Lung microvascular endothelial cell (primary cell): ENCODE measurements at places on chromosomes 11 and 22. TPM values are rescaled to one million over a fixed set of nuclear protein-coding genes. Genes with fewer than 3 reads are reported as not detected.

- peak; percentile 37 for DNase-seq
These were observed 429 bp downstream of the VEGFB start for GRCh38 chr11:64234647-64235379.

GRCh38 chr22:37122598-37123180 lies 13.2 kb upstream of the TMPRSS6 start:
- no peak for DNase-seq

GLYATL1 gene
- not detected in 2 replicates for total RNA-seq

DNA sequence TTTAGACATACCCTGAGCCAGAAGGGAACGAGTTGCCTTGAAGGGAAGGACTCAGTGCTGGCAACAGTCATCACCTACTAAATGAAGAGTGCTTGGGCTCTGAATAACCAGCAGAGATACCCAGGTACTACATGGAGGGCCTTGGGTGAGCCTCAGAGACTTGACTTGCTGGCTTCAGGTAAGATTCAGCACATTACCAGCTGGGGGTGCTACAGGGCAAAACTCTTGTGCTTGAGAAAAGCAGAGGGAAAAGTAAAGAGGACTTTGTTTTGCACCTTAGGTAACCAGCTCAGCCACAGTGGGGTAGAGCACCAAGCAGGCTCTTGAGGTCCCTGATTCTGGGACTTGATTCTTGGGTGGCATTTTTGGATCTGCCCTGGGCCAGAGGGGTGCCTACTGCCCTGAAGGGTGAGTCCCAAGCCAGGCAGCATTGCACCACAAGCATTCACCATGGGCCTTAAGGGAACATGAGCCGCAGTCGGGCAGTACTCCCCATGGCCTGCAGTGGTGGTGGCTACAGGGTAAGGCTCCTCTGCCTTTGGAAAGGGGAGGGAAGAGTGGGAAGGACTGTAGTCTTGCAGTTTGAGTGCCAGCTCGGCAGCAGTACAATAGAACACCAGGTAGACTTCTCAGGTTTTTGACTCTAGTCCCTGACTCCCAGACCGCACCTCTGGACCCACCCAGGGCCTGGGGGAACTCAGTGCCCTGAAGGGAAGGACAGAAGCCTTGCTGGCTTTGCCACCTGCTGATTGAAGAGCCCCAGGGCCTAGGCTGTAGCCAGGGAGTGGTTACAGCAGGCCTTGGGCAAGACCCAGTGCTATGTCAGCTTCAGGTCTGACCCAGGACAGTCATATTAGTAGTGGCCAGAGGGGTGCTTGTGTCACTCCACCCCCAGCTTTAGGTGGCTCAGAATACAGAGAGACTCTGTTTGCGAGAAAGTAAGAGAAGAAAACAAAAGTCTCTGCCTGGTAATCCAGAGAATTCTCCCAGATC lies 22.7 kb upstream of the PLEKHA7 start:
- DNase-seq, result peak; percentile 6

TRIM49 gene
- total RNA-seq, result not detected in 2 replicates

DNA sequence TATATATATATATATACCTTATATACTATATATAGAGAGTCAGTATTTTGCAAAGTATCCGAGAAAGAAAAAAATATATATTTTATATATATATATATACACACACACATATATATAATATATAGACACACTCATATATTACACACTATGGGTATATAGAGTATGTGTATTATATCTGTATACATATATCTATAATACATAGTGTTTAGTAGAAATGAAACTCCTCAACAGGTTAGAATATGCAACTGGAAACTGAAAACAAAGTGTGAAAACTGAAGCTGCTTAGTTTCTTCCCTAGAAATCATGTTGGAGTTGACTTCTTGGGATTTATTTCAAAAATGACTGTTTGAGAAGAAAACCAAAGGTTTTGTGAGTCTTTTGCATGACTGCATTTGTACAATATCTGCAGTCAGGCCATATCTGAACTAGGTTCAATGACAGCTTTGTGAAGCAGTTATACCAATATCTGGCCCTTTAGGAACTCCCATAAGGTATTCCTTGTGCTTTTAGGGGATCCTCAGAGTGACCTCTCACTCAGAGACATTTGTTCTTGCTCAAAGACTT lies 284.1 kb downstream of the CASP12 start:
- no peak for DNase-seq

- DNase-seq, result no peak
These were observed 53.4 kb upstream of the WNT7B start for GRCh38 chr22:46030231-46030880.

DNA sequence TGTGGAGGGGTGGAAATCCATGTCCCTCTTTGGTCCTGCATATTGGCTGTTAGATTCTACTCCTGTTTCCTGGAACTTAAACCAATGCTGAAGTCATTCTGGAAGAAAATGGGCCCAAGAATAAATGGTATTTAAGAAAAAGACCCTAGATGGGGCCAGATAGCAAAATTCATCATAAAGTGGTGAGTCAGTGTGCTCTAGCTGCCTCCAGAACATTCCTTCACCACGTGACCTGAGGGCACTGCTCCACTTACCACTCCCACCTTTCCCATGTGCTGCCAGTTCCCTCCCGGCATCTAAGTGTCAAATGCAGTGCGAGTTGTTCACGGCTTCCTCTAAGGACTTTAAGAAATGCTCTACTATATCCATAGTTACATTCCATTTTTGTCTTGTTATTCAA lies 30.9 kb upstream of the NAP1L4 start:
- peak; percentile 30 for DNase-seq

CCS gene
- 21.2 and 25.5 TPM in 2 replicates for total RNA-seq

DNA sequence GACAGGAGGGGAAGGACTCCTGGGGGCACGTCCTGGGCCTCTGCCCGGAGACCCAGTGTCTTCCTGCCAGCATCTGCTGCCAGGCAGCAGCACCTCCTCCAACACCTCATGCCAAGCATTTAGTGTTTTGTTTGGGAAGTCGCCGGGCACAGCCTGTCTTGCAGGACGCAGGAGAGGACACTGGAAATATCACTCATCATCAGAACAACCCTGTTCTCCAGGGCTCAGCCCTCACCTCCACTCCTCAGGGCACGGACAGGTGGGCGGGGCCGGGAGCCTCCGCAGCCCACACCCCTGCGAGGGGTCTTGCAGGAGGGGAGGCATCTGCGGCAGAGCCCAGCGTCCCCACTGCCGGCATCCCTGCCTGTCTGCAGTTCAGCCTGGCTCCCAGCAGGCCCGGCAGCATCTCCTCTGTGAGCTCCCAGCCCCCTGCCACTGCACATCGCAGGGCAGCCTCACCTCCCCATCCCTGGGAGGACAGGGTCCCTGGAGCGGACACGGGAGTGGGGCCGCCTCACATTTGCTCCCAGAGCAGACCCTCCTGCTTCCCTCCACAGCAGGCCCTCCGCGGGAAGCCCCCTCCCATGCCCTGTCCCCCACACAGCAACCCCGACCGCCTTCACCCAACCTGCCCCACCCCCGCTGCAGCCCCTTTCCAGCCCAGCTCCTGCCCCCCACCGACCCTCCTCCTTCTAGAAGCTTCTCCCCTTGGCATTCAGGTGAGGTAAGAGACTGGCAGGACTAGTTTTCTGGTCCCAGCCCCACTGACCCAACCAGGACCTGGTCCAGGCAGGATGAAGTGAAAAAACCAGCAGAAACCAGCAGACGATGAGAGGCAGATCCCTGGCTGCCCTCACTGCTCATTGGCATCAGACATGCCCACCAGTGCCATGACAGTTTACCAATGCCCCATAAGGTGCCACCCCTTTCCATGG lies 72.7 kb downstream of the BRD1 start:
- no peak for DNase-seq

TEAD1 gene
- total RNA-seq, result 13.9 and 22.8 TPM in 2 replicates

SMC1B gene
- total RNA-seq, result not detected in 2 replicates

GRCh38 chr11:72831521-72832300 lies 17.5 kb downstream of the ATG16L2 start:
- peak; percentile 88 for DNase-seq

DNA sequence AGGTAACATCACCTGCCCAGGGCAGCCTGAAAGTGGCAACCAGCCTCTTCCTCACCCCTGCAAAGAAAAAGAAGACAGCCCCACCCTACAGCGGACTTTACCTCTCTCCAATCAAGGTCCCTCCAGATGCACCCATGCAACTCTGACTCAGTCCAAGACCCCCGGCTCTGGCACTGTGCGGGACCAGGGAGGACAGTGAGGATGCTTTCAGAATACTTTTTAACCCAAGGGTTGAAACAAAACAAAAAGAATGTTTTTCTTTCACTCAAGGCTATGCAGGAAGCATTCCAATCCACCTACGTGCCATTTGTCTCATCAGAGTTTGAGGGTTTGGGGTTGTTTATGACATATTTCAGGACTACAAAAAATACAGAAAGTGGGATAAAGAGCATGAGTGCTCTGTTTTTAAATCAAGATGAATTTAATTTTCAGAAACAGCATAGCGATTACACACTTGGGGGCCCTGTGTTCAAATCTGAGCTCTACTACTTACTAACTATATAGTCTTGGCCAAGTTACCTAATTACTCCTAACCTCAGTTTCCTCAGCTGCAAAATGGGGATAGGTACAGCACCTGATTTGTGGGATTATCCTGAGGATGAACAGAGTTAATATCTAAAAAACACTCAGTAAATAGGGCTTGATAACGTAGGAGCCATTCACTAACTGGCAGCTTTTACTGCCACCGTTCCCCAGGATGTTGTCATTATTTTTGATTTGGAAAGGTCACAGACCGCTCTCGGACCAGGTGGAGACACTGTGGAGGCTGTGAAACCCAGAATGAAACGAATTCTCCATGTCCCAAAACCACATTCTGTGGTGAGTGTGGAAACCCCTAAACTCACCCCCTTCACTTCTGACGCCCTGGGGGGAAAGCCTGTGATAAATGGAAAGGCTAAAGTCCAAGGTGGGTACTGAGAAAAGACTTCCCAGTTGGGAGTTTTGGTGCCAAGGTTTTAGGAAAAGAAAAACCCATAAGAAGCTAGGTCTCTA lies 5.6 kb downstream of the PLAAT3 start:
- DNase-seq, result peak; percentile 29

KLHL22 gene
- total RNA-seq, result 13.1 and 13.7 TPM in 2 replicates

GRCh38 chr22:37193629-37194191 lies 5.7 kb upstream of the C1QTNF6 start:
- DNase-seq, result no peak

DNA sequence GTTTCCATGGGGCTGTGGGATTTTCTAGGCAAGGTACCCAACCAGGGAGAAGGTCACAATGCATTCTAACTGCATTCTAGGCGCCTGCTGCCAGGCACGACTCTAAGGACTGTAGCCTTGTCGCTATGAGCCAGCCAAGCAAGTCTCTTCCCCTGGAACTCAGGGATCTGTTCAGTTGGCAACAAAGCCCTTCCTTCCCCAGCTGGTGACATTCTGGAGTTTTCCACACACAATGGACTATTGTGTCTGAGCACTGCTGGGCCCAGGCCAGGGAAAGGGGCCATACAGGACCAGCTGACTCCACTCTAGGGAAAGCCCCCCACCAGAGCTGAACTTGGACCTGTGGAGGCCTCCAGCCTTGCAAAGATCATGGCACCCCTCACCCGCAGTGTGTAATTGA lies 116.8 kb downstream of the RRAS2 start:
- DNase-seq, result no peak

DNA sequence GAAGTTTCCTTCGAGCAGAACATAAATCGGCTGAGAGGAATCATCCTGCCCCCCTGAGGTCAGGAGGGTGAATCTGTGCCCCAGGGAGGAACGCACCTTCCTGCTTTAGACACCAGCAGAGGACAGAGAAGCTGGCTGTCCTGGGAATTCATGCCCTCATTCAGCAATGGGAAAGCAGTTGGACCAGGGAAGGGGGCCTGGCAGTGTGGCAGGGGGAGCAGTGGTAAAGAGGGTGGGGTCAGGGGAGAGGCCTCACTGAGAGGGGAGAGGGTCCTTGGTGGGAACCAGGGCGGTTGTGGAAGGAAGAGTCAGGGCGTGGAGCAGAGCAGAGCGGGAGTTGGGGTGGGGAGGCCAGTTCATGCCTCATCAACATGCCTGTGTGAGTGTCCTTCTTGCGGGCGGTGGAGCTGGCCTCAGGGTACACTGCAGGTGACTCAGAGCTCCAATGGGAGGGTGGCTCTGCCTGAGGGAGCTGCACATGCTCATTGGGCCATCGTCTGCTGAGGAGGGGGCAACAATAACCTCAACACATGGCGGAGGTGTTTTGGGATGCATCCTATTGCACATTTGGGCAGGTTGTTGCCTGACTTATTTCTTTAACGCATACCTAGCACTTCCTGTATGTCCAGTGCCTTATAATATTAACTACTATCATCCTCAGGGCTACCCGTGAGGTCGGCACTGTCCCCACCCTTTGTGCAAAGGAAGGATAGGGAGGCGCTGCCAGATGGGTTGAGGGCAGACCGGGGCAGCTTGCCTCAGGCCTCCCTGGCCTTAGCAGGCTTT lies 23.2 kb downstream of the MED15 start:
- no peak for DNase-seq

CEP126 gene
- total RNA-seq, result 0.40 and 0.65 TPM in 2 replicates

DERL3 gene
- total RNA-seq, result 0.40 and 0.44 TPM in 2 replicates

GRCh38 chr11:48025984-48026340 lies 45.6 kb downstream of the PTPRJ start:
- no peak for DNase-seq

OR56A1 gene
- not detected in 2 replicates for total RNA-seq

PIWIL4 gene
- 0.65 and 0.79 TPM in 2 replicates for total RNA-seq

DNA sequence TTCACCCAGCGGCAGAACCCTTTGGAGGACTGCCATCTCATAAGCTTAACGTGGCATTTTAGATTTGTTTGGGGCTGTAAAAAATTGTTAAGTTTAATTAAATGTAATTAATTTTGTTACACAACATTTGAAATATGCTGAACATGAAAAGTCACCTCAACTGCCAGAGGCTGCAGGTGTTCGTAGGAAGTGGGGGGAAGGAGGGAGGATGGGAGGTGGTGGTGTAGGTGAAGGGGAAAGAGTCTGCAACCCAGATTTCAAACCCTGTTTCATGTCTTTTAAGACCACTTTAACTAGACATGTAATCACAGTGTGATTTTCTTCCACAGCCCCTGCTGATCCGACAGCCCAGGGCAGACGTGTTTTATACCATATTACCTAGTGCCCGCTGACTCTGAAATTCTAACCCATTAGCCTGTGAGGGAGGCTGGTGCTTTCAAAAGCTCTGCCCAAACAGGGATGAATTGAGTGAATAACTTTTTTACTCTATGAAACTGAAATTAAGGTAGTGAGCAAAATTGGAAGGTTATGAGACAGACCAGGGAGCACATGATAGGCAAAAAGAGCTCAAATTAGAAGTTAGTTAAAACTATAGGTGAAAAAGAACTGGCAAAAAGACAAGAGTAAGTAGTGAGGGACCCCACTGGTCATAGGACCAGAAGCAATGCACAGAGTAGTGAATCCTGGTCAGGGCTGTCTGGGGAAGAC lies 279.8 kb downstream of the DDX10 start:
- DNase-seq, result no peak

GRCh38 chr11:118488480-118489109 lies 38.7 kb upstream of the TTC36 start:
- peak; percentile 89 for DNase-seq

- DNase-seq, result no peak
These were observed 48.6 kb upstream of the SLC22A12 start for GRCh38 chr11:64542172-64543125.
